ENCODE measurements at places on chromosomes 3 and 15.

DNA sequence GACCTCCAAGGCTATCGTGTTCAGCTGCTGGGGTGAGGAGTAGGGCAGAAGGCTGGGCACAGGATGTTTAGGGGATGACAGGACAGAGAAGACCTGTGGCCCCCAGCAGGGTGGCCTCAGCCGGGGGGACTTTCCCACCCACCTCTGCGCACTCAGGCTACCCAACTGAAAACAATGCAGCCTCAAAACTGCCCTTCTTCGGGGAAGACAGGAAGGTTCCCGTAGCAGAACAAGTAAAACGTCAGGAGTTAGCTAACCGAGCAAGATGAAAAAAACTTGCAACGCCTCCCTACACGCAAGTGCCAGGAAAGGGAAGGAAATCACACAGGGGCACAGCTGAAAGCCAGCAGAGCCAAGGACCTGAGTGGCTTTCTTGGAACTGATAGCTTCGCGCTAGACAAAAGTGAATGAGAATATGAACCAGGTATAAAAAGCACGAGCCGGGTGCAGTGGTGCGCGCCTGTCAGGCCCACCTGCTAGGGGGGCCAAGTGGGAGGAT is 38.4 kb upstream of the FURIN start:
- DNase-seq = peak; percentile 87

GRCh38 chr3:138389841-138390581 is 41.6 kb downstream of the MRAS start:
- no peak for DNase-seq

DNA sequence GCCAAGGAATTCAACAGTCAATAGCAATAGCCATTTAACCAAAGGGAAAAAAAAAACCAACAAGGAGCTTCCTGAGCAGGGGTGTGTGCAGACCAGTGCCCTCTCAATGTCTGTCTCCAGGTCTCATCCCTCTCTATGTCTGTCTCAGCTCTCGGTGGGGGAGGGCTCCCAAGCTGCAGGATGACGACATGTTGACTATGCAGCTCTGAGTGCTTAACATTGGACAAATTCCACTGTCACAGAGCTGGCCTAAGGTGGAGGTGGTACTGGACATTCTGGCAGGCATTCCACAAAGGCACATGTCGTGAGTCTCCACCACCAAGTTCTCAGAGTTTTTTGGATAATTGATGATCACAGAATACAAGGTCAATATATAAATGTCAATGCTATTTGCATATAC is 2.0 kb upstream of the CAPN7 start:
- no peak for DNase-seq

DNA sequence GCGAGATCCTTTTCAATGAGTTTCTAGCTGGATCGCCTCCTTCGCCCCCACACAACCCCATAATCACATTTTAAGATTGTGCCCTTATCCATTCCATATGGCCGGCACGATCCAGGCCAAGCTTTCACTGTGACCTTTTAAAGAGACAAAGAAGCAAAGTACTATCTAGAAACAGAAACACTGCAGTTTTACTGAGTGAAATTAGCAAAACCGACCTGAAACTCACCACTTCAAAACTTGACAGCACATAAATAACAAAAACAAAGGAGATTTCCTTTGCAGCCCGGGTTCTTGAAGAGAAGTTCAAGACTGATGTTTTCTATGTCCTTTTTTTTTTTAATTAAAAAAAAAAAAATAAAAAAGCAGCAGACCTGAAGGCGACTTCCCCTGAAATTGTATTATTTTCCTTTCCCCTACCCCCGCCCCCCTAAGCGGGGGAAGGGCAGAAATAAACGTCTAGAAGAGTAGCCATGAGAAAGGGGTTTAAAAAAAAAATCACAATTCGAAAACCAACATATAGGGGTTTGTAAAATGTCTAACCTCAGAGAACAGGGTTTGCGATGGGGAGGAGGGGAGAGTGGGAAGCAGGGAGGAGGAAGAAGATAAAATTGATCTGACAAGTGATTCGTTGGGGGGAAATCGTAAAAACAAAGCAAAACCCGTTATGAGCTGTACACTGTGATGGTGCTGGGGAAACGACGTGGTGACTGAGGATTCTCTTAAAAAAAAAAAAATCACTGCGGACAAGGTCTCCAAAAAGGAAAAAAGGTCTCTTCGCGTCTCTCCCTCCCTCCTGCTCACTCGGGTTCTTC is 1.5 kb downstream of the SATB1 start:
- DNase-seq = peak; percentile 67

DNA sequence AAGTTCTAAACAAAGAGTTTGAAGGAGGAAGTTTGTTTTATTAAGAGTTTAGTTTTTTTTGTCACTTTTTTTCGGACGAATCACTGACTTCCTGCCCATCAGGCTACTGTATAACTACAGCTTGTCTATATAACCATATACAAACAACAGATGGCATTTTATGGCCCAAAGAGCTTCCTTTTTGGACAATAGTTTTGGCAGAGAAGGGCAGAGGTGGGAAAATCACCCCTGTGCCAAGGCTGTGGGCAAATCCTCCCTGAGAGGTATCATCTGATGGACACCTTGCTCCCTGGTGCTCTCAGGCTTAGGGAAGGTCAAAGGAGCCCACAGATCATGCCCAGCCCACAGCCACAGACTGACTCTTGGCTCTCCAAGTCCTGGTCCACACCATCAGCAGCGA is 113.4 kb downstream of the OXNAD1 start:
- no peak for DNase-seq

GRCh38 chr3:168091302-168091858 is 4.3 kb downstream of the GOLIM4 start:
- no peak for DNase-seq
